H7 (cell line): ENCODE measurements at places on chromosomes 1 and 21. TPM values are rescaled to one million over a fixed set of nuclear protein-coding genes. Genes with fewer than 3 reads are reported as not detected.

FCRLB gene
- total RNA-seq = 0.55 and 0.74 TPM in 2 replicates

KCNA2 gene
- total RNA-seq = 0.03 and 0.04 TPM in 2 replicates

ERG gene
- 0.37 and 1.5 TPM in 2 replicates for total RNA-seq

IRF6 gene
- 2.3 and 4.1 TPM in 2 replicates for total RNA-seq

- DNase-seq = no peak
Observed at GRCh38 chr1:39395357-39395831, 96.0 kb upstream of the BMP8A start.

DNA sequence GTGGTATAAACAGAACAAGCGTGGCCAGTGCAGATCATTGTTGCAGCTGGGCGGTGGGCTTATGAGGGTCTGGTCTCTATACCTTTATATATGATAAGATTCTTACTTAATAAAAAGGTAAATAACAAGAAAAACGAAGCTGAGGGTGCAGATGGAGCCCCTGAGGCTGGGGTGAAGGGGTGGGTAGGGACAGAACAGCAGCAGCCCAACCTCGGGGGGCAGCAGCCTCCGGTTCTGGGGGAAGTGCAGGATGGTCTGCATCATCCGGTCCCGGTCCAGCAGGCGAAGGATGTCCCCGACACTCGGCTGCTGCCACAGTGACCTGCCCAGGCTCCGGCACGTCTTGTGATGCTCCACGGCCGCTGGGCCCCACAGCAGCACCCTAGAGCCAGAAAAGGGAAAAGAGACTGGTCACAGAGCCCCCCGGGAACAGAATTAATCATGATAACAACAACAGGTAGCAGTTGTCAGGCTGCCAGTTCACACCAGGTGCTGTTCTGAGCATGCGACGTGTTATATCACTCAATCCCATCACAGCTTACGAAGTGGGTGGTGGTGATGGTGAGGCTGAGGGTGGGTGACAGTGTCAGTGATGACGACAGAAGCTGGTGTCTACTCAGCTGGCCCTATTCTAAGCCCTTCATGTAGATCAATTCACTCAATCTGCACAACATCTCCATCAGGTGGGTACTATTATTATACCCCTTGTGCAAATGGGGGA, 35.5 kb downstream of the MRAP start:
- DNase-seq = no peak

DNA sequence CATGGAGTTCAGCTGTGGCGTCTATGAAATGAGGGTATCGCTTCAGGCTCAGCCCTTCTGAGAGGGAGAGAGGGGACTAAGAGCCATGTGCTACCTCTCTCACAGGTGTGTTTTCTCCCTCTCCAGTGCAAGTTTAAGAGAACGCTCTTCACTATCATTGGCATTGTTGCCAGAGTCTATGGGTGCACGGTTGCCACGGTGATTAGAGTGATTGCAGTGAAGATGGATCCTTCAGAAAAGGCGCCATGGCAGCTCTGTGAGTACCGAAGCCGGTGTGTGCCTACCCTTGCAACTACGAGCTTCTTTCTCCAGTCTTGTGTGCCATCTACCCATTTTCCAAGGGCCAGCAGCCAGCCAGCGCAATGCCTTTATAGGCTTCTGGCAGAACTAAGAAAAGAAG, 290.5 kb downstream of the OMA1 start:
- no peak for DNase-seq

DNA sequence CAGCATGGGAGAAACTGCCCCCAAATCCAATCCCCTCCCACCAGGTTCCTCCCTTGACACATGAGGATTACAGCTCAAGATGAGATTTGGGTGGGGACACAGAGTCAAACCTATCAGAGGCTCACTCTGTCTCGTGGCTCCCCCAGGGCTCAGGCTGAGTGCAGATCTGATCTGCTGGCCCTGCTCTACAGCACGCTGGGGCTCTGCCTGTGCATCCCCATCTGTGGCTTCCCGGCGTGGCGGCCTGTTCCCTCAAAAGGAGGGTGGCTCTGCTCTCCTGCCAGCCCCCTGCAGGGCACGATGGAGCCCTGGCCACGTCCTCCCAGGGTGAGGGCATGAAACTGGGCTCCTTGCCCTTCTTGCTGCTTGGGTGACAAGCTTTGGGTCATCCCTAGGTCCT, 19.8 kb upstream of the SMYD3 start:
- DNase-seq = no peak

DNA sequence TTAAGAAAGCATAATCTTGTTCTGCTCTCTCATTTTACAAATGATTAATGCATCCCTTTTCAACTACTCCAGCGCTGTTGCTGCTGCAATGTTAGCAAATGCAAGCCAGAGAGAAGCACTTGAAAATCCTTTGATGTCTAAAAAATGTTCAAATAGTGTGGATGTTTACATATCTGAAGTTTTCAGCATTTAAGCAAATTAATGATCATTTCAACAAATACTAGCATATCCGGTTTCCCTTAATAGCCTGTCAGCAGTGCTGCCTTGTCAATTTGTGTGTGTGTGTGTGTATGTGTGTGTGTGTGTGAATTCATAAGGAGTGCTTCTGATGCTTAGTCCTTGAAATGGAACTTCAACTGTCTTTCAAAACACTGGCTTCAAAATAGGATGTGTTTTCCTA, 48.1 kb upstream of the WNT2B start:
- no peak for DNase-seq

- no peak for DNase-seq
Observed at GRCh38 chr21:16239659-16240265, 510.0 kb downstream of the USP25 start.

DNA sequence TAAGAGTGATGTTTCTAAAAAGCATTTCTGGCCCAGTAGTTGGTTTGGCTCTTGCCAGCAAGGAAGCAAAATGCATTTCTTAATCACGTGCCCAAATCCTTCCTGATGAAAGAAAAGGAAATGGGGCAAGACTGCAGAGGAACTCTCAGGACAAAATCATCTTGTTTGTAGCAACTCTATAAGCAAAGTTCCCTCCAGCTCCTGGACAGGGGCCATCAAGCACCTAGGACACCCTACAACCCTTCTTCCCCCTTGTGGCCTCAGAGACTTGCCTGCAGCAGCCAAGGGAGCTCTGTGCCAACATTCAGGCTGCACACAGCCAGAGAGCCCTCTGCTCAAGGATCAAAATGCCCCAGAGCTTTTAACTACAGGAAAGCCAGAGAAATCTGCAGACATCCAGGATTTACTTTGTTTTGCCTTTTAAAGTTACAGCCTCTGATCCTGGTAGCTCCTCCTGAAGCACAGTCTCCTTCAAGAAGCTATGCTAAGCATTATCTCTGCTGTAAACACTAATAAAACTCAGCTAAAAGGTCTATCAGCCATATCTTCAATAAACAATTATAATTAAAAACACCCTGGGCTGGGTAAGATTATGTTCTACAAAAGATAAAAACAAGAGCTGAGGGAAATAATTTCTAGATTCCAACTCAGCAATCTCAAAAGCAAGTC, 105.0 kb downstream of the KIAA0319L start:
- DNase-seq = no peak
